ENCODE measurements at places on chromosomes 2 and 18.
A peak's percentile ranks its signal among the peaks of the same experiment; 100 is the strongest.

- no peak for DNase-seq
These were observed 23.4 kb downstream of the METTL21A start for GRCh38 chr2:207601774-207602173.

GRCh38 chr18:49988733-49989132 lies 175.4 kb upstream of the ACAA2 start:
- DNase-seq: no peak

GRCh38 chr2:86396291-86396785 lies 44.8 kb upstream of the KDM3A start:
- DNase-seq: peak; percentile 62

DNA sequence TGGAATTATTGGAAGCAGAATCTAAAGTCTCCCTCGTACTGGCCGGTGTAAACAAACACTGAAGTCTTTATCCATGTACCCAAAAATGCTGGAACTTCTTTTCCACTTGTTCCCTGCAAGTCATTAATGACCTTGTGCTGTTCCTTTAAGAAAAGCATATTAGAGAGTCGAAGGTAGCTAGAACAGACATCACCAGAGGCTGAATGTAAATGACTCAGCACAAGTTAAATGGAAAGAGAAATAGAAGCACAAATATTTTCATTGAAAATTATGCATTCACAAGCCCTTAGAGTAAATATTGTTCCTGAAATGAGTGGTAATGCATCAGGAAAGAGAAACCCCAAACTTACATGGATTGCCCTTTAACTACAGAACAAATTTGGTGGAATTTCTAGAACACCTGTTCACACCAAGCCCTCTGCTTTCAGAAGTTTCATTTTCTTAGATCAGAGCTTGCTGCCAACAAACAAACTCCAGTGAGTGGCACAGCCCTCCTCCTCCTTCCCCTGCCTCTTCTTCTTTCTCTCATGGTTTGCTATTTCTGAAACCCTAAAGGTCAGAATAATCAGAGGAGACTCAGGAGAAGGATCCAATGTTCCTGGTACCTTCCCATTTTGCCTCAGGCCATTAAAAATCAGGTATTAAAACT lies 264.3 kb downstream of the TXNL1 start:
- no peak for DNase-seq

- no peak for DNase-seq
These were observed 108.1 kb upstream of the POU3F3 start for GRCh38 chr2:104745846-104746245.

DNA sequence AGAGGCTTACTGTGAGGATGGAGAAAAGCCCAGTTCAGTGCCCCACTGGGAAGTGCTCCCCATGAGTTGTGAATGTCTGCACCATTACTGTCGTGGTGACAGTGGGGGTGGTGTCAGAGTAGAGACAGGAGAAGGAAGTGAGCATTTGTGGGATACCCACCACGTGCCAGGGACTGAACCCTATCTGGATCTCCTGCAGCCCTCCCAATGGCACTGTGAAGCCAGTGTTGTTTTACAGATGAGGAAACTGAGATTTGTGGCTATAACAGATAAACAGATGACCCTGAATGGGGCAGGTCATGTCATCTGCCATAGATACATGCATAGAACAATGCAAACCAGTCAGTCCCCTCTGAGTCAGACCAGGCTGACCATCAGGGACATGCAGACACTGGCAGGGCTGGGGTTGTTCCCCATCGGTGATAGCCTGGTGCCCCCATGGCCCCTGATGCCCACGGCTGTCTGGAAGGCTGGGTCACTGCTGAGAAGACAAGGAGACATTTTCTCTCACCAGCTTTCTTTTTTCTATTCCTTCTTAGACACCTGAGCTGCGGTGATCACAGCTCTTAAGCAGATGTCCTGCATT lies 60.8 kb downstream of the EMILIN2 start:
- peak; percentile 61 for DNase-seq

DNA sequence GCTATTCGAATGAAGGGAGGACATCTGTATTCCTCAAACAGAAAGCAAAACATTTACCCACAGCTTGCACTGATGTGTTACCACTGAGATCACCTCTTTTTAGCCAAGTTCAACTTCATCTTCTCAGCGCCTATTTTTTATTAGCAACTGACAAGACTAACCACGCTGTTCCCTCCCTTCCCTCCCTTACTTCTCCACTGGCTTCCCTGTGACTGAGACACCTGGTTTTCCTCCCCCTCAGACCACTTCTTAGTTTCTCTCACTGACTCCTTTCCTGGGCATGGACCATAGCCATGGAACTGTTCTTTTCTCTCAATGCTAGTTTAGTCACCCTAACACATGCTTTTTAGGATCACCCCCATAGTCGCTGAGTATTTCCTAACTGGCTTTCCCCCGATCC lies 3.3 kb downstream of the L3MBTL4 start:
- DNase-seq: no peak

DNA sequence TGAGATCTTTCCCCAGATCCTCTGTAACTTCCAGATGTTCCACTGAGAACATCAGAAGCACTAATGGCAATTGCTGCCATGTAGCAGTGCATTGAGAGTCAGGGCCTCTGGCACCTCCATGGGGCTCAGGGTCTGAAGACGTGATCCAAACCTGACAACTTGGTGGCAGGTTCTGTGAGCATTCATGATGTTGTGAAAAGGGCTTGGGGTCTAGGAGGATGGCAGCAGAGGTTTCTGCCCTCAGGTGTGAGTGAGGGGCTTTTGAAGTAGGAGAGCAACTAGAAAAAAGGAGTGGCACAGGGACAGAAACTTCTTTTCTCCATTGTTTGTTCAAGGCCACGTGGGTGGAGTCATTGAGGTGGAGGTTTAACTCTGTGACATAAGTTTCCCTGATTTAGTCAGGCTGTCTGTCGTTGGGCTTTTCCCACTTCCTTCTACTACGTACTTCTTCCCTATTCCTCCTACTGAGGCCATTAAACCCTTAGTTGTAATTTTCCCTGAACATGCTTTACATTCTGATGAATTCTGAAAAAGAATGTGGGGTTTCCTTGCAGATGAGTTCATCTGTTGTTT lies 13.1 kb downstream of the CFLAR start:
- DNase-seq: peak; percentile 76

- DNase-seq: no peak
These were observed 602.2 kb downstream of the GALR1 start for GRCh38 chr18:77851802-77852201.

- DNase-seq: no peak
These were observed 61.9 kb downstream of the ZNF516 start for GRCh38 chr18:76432970-76433767.

GRCh38 chr2:64481665-64482064 lies 27.7 kb downstream of the LGALSL start:
- no peak for DNase-seq

GRCh38 chr2:60596411-60596810 lies 43.0 kb upstream of the BCL11A start:
- peak; percentile 4 for DNase-seq

- no peak for DNase-seq
These were observed 51.9 kb upstream of the CREB1 start for GRCh38 chr2:207477896-207478295.

DNA sequence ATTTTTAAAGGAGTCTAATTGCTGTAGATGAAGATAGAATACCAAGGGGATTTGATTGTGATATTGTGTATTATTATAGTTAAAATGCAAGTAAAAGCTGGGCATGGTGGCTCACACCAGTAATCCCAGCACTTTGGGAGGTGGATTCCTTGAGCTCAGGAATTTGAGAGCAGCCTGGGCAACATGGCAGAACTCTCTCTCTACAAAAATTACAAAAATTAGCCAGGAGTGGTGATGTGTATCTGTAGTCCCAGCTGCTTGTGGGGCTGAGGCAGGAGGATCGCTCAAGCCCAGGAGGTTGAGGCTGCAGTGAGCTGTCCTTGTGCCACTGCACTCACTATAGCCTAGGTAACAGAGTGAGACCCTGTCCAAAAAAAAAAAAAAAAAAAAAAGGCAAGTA lies 687.0 kb downstream of the NUP35 start:
- no peak for DNase-seq

GRCh38 chr2:69997015-69997830 lies 35.8 kb upstream of the ASPRV1 start:
- DNase-seq: peak; percentile 50

DNA sequence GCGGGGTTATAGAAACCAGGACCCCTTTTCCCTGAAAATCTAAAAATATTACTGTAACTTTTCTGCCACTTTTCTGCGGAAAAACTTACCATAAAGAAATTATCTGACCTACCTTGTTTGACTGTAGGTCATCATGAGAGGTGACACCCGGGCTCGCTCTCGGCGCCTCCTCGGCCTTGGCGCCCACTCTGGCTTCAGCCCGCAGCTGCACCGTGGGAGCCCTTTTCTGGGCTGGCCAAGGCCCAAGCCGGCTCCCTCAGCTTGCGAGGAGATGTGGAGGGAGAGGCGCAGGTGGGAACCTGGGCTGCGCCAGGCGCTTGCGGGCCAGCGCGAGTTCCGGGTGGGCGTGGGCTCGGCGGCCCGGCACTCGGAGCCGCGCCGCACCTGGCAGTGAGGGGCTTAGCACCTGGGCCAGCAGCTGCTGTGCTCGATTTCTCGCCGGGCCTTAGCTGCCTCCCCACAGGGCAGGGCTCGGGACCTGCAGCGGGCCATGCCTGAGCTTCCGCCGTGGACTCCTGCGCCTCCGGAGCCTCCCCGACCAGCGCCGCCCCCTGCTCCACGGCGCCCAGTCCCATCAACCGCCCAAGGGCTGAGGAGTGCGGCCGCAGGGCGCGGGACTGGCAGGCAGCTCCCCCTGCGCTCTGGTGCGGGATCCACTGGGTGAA lies 107.7 kb upstream of the DNAJC10 start:
- no peak for DNase-seq

DNA sequence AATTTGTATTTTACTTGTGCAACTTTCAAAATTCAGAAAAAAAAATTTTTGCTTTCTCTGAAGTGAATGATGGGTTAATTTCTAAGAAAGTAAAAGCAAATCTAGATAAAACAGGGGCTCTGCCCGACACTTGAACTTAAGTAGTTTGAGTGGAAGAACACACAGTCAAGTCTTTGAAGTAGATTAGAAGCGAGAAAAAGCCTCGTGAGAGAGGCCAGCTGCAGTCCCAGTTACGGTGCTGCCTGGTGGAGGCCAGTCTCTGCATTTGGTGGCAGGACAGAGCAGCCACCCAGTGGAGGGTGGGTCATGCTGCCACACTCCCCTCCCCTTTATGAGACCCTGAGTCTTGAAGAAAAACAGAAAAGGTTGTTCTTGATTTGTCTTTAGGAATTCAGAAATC lies 81.8 kb downstream of the INPP5D start:
- no peak for DNase-seq

DNA sequence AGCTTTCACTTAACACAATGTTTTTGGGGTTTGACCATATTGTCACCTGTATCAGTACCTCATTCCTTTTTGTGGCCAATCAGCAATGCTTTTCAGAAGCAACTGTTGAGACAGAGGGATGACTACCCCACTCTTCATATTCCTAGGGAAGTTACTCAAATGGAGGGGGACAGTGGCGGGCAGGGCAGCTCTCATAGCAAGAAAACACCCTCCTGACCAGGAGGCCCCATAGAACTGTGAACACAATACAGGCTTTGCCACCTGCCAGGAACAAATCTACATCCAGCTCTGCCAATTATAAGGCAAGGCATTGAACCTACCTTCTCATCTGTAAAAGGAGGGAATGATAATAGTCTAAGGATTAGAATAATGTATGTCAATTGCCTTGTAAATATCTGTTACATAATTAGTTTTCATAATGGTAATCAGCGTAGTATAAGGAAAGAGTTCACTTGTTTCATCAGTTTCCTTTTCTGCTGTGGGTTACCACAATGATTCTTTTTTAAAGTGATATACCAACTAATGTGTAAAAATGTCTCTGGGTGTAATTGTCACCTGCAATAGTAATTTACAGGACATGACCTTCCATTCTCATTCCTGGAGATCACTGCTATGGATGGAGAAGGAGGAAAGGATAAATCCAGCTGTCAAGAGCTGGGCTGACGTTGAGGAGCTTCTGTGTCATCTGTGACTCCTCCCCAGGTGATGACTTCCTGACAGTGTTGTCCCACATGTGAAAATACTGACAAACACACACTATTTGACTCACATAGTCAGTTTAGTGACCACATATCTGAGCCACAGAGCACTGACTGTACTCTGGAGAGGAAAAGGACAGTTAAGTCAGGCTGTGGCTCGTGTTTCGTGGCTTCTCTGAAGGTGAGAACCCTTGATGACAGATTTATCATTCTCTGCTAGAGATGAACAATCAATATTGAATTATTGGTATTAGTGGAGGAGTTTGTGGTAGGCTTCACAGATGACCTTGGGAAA lies 13.5 kb downstream of the ALPK2 start:
- no peak for DNase-seq

DNA sequence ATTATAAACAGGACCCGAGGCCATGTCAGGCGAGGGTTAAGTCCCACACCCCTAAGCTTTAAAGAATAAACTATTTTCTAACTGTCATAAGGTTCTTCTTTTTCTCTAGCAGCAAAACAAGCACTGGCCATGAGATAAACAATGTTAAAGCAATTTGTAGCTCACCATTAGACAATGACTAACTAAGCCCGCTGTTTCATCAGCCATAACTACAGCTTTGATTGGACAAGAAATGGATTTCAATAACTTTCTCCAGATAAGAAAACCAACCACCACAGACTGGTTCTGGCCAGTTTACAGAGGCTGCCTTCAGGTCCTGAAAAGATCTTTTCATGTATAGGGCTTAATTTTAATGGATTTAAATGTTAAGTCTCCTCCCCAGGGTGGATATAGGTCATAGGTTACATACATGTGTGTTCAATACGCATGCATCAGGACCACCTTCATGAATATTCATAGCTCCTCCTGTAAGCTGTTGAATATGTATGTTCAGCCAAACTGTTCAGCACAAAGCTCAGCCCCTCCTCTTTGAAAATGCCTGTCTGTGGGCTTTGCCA lies 108.7 kb upstream of the RAB6C start:
- no peak for DNase-seq

DNA sequence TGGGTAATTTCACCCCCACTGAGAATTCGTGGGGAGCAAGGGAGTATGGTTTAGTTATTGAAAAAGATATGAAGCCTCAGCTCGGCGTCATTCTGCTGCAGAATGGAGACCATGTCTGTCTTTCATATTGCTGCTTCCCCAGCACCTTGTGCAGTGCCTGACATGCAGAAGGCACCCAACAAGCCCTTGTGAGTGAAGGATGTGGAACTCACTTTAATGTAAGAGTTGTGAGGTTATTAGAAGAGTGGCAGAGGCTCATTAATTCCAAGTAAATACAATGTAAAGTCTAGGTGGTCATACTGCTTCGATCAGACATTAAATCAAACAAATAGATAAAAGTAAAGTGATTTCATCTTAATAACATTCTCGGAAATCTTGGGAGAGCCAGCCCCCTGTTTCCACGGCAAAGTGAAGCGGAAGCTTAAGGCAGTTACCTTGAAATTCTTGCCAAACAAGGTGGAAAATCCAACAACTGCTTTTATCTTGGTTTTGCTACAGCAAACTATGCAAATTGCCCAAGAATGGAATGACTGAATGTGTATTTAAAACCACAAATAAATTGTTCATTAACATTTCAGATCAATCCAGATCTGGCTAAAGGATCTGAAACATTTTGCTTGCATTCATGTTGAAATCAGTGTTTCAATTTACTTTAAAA lies 9.6 kb downstream of the CFAP221 start:
- DNase-seq: no peak

DNA sequence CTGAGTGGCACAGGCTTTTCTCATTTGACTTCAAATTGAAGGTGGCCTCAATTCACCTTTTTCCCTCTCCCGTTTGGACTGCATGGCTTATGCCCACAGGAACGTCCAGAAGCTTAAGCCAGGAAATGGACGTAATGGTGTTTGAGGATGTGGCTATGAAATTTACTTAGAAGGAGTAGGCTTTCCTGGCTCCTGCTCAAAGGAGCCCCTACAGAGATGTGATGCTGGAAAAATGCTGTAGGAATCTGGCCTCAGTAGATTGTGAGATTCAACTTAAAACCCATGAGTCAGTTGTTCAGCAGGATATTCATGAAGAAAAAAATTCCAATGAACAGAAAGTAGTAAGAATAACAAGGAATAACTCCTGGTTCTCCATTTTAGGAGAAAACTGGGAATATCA lies 129.0 kb downstream of the ICOS start:
- DNase-seq: no peak

All from inflammatory macrophage (primary cell).